Activated naive CD4-positive, alpha-beta T cell treated with anti-CD3 and anti-CD28 coated beads, Interleukin-2, amount 10 ng/mL, durations not matched to agents 5 hours and 36 hours (primary cell): ENCODE measurements at places on chromosomes 5 and 9. TPM values are rescaled to one million over a fixed set of nuclear protein-coding genes. Genes with fewer than 3 reads are reported as not detected.

ITGA1 gene
- total RNA-seq: 0.93 TPM

TLR4 gene
- 0.07 TPM for total RNA-seq

PRXL2C gene
- total RNA-seq: 5.8 TPM

SYK gene
- 0.35 TPM for total RNA-seq

ARHGEF37 gene
- total RNA-seq: 0.51 TPM

NIPAL4 gene
- 0.30 TPM for total RNA-seq

PPIC gene
- total RNA-seq: not detected
